ENCODE measurements at places on chromosomes 5 and 9.

GRCh38 chr5:170632266-170632984 lies 128.6 kb downstream of the KCNIP1 start:
- DNase-seq: no peak

- DNase-seq: no peak
These were observed 757 bp downstream of the TMEM250 start for GRCh38 chr9:136117916-136118319.

DNA sequence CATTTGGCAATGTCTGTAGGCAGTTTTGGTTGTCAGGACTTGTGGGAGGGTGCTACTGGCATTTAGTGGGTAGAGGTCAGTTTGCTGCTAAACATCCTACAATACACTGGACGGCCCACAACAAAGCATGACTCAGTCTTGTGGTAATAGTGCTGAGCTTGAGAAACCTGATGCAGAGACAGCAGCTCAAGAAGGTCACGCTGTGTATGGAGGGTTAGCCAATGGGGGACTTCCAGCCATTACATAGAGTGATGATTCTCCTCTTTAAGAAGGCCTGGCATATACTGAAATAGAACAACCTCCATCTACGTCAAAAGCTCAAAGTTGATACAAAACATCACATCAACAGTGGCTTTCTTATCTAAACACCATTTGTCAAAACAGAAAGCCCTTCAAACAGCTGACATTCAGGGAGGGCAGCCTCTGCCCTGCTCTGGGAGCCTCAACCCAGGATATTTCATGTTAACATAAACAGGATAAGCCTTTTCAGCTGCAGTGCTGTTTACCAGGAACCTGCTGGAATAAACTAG lies 143.0 kb downstream of the GPBP1 start:
- DNase-seq: no peak

- DNase-seq: no peak
These were observed 1398.7 kb downstream of the PTPRD start for GRCh38 chr9:9214066-9214465.

GRCh38 chr9:1086517-1086916 lies 36.4 kb downstream of the DMRT2 start:
- no peak for DNase-seq

DNA sequence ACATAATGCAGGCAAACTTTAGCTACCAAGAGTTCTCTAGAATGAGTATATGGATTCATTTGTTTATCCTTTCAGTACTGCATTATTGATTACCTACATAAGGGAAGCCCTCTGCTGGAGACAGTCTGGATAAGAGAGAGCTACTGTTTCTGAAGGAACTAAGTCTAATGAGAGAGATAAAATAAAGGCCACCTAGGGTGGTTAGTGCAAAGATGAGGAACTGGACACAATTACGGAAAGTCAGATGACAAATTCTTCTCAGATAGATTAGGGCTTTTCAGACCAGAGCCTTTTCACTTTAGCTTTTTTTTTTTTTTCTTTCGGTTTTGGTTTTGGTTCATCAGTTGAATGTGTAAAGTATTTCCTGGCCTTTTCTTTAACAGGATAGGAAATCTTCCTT lies 31.3 kb downstream of the ISOC1 start:
- DNase-seq: no peak
